ENCODE measurements at places on chromosomes 6 and 20.

DNA sequence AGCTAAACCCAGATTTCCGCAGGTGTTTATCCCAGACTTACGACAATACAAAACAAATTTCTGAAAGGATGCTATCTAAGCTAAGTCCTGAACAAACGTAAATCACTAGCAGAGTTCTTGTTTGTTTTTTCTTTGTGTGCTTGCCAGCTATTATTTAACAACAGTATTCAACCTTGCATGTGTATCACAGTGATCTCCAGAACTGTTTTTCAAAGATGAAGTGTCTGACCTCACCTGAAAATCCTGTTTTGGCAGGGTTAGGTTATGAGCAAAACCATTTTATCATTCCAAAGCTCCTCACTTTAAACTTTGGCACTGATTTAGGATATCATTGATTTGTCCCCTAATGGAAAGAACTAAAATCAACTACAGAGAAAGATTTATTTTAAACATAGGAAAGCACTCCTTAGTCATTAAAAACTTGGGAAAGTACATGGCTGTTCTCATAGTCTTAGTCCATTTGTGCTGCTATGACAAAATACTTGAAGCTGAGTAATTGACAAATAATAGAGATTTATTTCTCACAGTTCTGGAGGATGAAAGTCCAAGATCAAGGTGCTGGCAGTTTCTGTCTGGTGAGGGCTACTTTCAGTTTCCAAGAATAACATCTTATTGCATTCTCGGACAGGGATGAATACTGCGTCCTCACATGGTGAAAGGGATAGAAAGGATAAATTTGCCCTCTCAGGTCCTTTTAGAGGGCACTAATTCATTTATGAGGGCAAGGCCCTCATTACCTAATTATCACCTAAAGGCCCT lies 20.8 kb upstream of the BMP5 start:
- no peak for DNase-seq

- no peak for DNase-seq
Observed at GRCh38 chr6:140001821-140002341, 627.4 kb upstream of the CITED2 start.

DNA sequence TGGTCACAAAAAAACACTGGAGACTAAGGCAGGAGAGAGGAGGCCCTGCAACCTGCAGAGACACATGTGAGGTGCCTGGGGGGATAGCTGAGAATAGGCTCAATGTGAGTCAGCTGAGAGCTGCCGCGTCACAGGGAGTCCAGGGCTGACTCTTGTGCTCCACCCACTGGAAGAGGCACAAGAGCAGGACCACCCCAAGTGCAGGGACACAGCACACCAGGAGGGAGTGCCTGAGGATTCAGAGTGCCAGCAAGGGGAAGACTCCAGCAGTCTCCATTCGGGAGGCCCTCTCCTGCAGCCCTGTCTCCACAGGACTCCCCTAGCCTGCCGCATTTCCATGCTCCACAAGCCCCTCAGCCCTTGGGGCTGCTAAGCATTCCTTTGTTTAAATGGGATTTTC lies 105.5 kb downstream of the HUS1B start:
- peak; percentile 46 for DNase-seq

- no peak for DNase-seq
Observed at GRCh38 chr6:98574984-98575383, 259.4 kb upstream of the POU3F2 start.

- DNase-seq = no peak
Observed at GRCh38 chr6:32369660-32370059, 2.0 kb downstream of the TSBP1 start.

- DNase-seq = no peak
Observed at GRCh38 chr6:83862776-83863471, 3.4 kb downstream of the CYB5R4 start.

GRCh38 chr20:17648791-17649730 lies 33.0 kb downstream of the RRBP1 start:
- DNase-seq = peak; percentile 59

GRCh38 chr6:89348372-89348771 lies 4.2 kb downstream of the UBE2J1 start:
- no peak for DNase-seq

- DNase-seq = peak; percentile 82
Observed at GRCh38 chr20:51624157-51624731, 81.7 kb upstream of the NFATC2 start.

DNA sequence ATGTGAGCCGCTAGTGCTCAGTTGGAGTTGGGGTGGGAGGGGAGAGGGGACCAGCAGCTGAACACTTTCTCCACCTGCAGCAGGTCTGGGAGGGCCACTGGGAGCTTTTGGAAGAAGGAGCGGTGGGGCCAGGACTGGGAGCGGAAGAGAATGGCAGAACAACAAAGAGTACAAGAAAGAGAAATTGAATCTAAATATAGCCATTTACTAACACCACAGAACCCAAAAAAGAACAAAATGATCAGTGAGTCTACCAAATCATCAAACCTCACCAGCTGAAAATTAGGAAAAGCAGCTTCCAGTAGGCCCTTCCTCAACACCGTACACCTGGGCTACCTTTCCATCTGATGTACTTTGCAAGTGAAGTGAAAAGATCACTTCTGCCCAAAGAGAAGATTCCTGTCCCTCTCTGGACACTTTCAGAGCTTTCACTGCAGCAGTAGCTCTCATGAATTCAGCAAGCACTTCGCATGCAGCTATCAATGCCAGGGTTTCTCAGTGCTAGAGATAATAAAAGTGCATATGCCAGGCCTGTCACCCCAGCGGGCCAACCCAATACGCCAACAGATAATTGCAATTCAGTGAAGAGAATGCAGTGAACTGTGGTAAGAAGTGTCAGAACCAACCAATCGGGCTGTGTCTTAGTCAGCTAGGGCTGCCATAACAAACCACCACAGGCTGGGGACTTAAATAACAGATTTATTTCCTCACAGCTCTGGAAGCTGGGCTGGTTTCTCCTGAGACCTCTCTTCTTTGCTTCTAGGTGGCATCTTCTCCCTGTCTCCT lies 597 bp downstream of the LY86 start:
- DNase-seq = no peak

DNA sequence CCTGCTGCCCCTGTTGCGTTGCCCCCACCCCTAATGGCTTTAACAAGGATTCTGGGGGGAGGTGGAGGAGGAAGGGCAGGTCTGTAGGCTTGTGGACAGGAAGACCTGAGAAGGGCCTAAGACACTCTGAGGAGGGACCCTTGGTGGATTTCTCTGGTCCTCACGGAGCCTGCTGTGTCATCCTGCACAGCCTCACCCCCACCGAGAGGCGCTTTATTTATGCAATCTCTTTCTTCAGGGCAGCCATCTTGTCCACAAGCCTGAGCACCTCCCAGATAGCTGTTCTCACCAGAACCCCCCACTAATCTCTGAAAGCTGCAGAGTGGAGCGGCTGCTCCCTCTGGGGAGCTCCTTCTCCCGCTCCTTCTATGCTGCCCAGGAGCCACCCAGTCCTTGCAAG lies 59.3 kb upstream of the MLN start:
- no peak for DNase-seq

GRCh38 chr6:138588805-138589434 lies 89.6 kb upstream of the NHSL1 start:
- DNase-seq = peak; percentile 84

- no peak for DNase-seq
Observed at GRCh38 chr6:54903884-54904283, 57.3 kb downstream of the FAM83B start.

DNA sequence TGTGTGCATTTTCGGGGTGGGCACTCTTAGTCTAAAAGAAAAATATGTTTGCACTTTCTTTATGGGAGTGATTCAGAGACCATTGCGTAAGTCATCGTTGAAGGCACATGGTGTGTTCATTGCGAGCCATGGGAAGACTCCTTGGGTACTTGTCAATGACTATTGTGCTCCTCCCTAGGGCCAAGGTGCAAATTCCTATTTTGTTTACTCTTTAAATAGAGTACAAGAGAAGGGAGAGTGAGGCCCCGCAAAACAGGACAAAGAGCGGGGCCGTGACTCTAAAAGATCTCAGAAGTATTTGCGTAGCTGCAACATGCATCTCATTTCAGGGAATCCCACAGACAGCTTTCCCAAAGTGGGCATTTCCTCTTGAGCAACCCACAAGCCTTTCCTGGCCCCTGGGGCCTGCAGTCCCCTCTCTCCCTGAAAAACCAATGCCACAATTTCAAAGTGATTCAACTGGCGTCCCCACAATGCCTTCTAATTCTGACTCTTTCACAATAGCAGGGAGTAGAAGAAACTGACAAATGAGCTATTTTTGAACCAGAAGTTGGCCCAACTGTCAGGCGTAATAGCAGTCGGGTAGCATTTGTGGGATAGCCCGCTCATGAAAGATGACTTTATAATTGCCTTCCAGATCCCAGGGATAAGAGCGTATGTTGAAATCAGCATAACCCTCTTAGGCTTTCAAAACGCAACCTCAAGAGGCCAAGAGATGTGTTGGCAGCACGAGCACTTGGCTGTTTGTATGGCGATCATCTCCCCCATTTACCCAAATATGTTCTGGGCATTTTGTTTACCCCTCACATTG lies 277.9 kb upstream of the BMP2 start:
- DNase-seq = no peak

DNA sequence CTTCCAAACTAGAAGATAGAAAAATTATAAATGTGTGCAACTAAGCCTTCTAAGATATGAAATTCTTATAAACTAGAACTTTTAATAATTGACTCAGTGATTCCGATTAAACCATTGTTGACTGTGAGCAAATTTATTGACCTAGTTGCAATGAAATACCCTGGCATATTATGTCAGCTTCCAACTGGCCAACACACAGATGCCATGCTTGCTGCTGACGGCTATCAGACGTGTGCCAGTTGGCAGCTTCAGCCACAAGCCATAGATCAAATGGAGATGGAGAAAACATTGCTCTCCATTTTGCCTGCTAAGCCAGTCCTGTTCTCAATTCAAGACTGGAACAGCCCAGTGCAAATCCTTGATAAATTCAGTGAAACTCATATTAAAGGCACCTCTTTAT lies 101.7 kb upstream of the HDGFL1 start:
- DNase-seq = no peak

DNA sequence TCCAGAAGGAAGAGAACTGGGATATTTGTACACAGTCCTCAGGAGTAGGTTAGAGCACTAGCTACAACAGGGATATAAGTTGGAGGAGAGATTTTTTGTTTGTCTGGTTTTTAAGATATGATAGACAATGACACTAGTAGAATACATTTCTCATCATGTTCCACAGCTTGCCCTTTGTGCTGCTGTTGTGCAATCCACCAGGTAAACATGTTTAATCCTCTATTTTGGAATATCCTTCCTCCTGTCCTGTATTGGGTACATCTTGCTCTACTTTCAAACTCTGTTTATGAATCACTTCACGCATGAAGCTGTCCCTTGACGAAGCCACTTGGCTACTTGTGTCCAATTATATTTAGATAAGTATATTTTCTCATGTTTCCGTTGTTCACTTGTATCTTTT lies 153.6 kb upstream of the TENT5A start:
- no peak for DNase-seq

GRCh38 chr6:105810105-105810921 lies 275.8 kb upstream of the PRDM1 start:
- peak; percentile 97 for DNase-seq

GRCh38 chr20:41007481-41007880 lies 21.1 kb upstream of the TOP1 start:
- no peak for DNase-seq

GRCh38 chr6:27617700-27618689 lies 145.1 kb upstream of the ZNF184 start:
- no peak for DNase-seq

- DNase-seq = no peak
Observed at GRCh38 chr6:51854876-51855275, 232.5 kb downstream of the PKHD1 start.

DNA sequence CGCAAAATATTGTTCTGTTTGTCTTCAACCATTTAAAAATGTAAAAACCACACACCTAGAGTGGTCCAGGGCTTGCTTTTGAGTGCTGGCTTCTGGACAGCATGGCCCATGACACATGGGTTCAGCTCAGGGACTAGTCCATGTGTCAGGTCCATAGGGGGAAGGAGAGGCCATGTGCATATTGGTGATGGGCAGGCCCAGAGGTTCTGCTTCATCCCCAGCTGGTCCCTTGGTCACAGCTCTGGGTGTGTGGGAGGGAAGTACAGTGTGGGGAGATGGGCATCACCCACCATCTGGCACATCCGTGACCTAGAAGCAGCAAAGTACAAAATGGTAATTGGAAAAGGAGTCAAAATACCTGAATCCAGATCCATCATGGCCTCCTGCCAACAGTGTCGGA lies 50.7 kb downstream of the STK35 start:
- no peak for DNase-seq

- DNase-seq = peak; percentile 15
Observed at GRCh38 chr6:21840428-21840827, 246.9 kb downstream of the SOX4 start.

DNA sequence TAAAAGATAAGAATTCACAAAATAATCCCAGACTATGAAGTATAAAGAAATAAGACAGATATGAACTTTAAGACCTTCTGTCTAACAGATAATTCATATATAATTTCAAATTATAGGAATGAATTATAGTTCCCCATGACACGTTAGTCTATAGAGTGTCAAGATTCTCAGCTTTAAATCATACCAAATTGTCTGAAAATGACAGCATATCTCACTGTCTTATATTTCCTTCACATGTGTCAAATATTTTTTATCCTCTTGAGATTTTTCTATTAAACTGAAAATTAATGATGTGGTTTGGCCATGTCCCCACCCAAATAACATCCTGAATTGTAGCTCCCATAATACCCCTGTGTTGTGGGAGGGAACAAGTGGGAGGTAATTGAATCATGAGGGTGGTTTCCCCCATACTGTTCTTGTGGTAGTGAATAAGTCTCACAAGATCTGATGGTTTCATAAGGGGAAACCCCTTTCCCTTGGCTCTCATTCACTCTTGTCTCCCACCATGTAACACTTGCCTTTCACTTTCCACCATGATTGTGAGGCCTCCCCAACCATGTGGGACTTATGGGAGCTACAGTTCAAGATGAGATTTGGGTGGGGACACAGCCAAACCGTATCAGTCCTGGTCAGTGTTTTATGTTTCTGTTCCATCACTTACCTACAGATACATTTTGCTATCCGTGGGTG lies 825.3 kb upstream of the GJE1 start:
- DNase-seq = no peak

DNA sequence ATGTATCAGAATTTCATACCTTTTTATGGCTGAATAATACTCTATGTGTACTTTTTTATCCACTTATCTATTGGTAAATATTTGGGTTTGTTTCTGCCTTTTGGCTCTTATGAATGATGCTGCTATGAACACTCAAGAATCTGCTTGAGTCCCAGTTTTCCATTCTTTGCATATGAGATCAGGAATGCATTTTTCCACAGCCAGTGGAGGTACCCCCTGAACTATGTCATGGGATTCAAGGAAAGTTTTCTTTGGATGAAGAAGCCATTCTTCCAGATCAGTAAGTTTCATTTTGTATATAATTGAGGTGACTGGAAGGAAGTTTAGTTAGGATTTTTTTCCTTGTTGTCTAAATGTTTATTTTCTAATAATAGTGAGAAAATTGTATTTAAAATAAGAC lies 40.9 kb downstream of the NKX2-4 start:
- DNase-seq = no peak
